ENCODE measurements at places on chromosomes 6 and 20.

DNA sequence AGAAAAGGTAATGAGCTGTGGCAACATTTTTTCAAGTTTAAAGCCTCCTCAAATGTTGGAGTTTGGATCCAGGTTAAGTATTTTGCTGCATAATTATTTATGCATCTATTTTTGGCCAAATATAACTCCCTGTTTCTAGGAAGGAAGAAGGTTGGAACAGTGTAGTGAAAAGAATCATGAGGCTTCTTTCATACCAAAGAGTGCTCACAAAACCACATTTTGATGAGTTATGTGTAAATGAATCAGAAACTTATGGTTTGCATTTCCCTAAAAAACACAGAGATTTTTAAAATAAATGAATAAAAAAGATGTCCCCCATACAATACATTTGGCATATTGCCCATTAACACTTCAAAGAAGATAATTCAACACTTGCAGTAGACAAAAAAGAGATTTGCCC is 246.9 kb upstream of the PRDM1 start:
- no peak for DNase-seq

DNA sequence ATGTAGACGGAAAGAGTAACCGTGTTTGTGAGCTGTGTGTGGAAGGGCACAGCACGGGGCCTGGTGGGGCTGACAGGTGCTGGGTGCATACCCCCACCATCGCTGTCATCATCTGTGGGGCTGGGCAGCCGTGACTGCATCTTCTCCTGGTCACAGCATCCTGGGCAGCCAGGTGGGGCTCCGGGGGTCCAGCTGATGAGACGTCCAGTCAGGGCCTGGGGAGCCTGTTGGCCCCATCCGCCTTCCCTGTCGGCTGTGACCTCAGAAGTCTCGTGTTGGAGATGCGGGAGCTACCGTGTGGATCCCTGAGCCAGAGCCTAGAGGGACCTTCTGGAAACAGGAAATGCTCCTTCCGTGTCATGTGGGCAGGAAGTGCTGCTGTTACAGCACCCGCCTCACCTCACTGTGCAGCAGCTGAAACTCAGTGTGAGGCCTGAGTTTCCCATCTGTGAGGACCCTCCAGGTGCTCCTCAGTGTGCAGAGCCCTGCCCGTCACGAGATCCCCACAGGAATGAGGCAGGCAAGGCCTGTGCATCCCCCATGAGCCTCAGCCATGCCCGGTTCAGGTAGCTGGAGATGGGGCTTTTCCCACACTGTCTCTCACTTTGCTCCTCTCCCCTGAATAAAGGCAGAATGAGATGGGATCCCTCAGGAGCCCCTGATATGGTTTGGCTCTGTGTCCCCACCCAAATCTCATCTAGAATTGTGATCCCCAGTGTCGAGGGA is 108.7 kb downstream of the ERMARD start:
- DNase-seq, result no peak

DNA sequence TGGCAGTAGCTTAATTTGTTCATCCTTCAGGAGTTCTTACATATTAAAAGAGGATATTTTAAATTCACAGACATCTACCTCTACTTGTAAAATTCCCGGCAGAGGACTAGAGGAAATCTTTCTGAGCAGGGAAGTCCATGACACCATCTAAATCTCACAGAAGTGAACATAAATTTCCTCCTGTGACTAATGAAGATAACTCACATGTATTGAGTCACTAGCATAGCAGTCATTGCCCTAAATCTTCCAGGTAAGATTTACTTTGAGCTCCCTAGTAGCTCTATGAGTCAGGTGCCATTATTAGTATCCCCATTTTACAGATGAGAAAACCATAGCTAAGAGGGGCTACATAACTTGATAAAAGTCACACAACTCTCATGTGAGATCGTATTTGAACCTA is 1058.6 kb upstream of the FLRT3 start:
- DNase-seq, result peak; percentile 42

- peak; percentile 63 for DNase-seq
These were observed 20.6 kb upstream of the SGK2 start for GRCh38 chr20:43537921-43538877.

Measured in A172 (cell line).